ENCODE measurements at places on chromosomes 16 and 17. TPM values are rescaled to one million over a fixed set of nuclear protein-coding genes. Genes with fewer than 3 reads are reported as not detected.

ERCC4 gene
- 10.1 TPM for total RNA-seq

PDF gene
- 9.6 TPM for total RNA-seq

ST6GALNAC1 gene
- not detected for total RNA-seq

ZFHX3 gene
- 12.1 TPM for total RNA-seq

ERN2 gene
- total RNA-seq = not detected

KRTAP16-1 gene
- total RNA-seq = not detected

PCGF2 gene
- 5.8 TPM for total RNA-seq

CMTM1 gene
- total RNA-seq = 3.1 TPM

SDR42E1 gene
- total RNA-seq = 2.6 TPM

GPR139 gene
- not detected for total RNA-seq

CNTROB gene
- total RNA-seq = 21.0 TPM

ANKRD40CL gene
- total RNA-seq = not detected

VMP1 gene
- total RNA-seq = 267 TPM

EPX gene
- not detected for total RNA-seq

Measured in vein endothelial cell (primary cell).